ENCODE measurements at places on chromosomes 2 and 18. TPM values are rescaled to one million over a fixed set of nuclear protein-coding genes. Genes with fewer than 3 reads are reported as not detected.

- DNase-seq = no peak
These were observed 67.9 kb downstream of the SLC9A4 start for GRCh38 chr2:102540882-102541281.

DNA sequence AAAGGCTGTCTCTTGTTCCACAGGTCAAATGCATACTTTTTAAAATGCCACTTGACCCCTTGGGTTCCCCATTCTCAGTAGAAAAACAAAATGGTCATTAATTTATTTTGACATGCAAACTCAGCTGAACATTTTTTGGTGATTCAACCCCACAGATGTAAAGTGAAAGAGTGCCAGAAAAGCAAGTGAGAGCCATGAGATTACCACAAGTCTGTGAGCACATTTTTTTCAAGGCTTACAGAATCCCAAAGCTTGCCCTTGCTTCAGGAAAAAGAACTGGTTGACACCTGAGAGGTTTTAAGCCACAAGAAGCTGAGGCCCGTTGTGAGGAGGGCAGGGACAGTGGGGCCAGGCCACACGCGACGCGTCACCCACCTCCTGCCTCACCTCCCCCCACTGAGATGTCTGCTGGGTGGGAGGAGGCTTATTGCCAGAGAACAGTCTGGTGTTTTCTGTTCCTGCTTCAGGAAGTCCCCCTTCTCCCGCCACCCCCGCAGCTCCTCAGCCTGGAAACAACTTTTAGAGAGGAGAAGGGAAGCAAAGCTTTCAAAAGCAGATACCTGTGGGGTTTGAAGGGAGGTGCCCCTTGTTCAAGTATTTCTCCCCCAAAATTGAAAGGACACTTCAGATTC lies 70.4 kb upstream of the CYP1B1 start:
- DNase-seq = no peak

The RGPD3 gene
- 0.03 TPM for total RNA-seq

- DNase-seq = no peak
These were observed 58.6 kb upstream of the ZCCHC2 start for GRCh38 chr18:62464266-62464665.

DNA sequence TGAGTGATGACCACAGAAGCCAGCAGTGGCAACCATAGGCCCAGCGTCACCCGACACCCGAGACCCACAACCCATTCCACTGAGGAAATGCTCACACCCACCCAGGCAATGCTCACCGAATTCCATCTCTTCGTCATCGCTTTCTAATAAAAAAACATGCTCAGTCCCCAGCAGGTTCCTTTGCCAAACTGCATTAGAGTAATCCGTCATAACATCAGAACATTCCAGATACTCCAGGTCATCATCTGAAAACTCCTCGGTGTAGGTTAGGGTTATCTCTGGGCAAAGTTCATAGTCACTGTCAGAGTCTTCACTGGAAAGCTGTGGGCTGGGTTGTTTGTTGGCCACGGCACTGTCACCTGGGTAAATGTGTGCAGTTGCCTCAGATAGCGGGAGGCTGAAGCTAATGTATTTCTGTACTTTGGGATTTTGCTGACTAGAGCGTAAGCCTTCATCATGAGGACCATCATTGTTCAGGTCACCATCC lies 49.3 kb downstream of the ALPK2 start:
- no peak for DNase-seq

DNA sequence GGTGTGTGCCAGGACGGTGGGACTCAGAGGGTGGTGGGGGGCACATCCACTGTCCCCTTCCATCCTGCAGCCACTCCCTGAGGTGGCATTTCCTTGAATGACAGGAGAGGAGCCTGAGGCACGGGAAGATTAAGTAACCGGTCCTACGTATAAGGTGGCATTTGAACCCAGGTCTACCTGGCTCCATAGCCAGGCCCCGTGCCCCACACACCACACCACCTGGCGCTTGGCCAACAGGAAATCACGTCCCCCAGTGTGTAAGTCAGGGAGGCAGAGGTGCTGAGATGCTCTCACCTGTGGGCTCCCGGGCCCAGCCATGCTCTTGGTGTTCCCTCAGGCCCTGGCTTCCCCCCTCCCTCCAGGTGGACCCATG lies 53.7 kb downstream of the HPCAL1 start:
- no peak for DNase-seq

DNA sequence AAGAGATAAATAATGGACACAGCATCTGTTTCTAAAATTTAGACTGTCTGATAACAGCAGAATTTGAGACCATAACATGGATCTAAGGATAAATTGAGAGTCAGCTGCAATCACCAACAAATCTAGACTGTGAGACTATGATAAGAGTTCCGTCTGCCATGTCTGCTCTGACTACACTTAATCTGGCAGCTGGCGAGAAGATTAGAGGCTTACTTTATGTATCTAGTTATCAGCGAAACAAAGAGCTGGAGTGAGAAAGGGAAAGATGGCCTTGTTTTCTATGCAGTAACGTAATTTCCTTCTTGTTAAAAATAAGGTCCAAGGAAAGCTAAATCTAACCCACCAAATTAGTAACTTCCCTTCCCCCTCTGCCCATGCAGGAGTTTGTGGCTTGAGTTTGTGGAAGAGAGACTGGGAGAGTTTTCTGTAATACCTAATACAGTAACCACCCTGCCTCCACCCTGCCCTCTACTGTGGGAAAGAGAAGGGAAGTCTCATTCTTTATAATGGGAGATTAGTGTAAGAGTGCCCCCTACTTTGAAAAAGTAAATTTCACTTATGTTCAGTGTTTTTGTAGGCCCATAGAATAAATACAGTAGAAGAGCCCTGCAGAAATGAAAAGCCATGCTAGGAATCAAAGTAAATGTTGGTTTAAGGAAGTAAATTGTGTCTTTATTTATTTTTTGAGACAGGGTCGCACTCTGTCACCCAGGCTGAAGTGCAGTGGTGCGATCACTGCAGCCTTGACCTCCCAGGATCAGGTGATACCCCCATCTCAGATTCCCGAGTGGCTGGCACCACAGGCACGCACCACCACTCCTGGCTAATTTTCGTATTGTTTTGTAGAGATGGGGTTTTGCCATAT lies 27.5 kb downstream of the EML4 start:
- peak; percentile 62 for DNase-seq

DNA sequence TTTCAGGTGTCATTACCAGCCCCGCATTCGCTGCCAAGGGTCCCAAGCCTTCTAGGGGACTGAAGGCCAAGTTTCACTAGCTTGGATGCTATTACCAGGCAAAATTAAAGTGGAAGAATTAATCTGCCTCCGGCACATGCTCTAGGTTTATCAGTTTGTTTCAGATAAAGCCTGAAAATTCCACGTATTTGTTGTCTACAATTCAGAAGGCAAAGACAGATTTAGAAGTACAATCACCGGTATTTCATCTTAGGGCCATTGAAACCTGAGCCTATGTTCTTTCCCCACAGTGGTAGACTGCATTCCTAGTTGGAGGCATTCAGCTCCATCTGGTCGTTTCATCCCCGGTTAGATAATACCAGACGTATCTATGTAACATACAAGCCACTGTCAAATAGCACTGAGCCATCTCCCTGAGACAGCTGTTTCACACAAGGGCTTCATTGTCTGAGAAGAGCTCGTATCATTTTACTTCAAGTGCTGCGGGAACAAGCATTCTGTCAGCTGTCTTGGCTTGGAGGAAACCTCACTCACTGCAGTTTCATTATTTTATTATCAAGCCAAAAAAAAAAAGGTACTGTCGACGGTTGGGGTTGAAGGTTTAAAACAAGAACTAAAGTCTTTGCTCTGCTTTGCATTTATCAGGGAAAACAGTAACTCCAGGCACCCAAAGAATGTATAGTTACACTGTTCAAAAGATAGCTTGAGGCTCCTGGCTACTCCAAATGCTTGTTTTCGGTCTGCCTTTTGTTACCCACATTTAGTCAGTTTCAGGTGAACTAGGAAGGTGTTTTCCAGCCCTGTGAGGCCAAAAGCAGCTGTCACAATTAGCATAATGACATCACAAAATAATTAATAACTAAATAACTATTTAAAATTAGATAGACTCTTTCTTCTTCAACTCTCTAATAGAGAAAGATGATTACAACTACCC lies 76.7 kb downstream of the TGIF1 start:
- DNase-seq = no peak

DNA sequence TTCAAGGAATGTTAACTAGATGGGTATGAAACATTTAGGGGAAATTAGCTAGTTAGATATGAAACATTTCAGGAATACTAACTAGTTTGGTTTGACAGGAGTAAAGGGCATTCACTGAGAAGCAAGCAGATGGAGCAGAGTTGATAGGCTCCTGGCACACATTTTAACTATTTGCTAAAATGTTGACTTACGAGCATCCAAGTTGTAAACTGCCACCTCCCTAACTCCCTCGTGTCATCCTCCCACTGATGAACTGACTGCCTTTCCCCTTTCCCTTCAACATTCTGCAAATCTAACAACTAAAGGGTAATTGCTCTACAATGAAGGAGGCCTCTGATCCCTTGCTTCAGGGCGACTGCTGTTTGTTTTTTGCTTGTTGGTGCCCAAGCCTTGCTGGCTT lies 580.4 kb upstream of the FAM98A start:
- DNase-seq = no peak

DNA sequence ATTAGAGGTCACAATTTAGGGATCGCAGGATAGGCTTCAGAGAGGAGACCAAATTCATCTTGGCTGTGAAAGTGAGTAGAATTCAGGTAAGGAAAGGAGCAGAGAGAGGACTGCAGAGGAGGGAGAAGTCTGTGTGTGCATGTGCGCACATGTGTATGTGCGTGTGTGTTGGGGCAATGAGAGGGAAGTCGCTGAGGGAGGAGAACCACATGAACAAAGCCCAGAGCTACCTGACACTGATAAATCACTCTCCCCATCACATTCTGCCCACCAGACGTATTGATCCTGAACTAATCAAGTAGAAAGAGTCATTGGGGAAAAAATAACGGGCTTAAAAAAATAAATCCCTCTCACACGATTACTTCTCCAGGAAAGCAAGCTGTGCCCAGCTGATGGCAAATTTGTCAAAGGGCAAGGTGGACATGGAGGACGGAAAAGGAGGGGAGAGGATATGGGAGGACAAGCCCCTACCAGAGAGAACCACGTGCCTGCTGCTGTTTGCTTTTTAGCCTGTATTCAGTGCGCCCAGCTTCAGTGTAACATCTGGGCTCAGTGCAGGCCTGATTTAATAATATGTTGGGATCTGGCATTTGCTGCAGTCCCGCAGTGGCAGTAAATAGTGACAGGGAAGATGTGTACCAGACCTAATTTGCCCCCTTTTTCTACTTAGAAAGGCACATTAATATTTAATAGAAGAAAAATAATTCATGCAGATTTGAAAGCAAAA lies 307.5 kb downstream of the C1D start:
- no peak for DNase-seq

The ITGA4 gene
- total RNA-seq = not detected

The IL36B gene
- not detected for total RNA-seq

GRCh38 chr2:128654408-128654807 lies 335.7 kb upstream of the HS6ST1 start:
- DNase-seq = no peak

The CTAGE1 gene
- not detected for total RNA-seq

- no peak for DNase-seq
These were observed 1.1 kb upstream of the MOB4 start for GRCh38 chr2:197514754-197515153.

DNA sequence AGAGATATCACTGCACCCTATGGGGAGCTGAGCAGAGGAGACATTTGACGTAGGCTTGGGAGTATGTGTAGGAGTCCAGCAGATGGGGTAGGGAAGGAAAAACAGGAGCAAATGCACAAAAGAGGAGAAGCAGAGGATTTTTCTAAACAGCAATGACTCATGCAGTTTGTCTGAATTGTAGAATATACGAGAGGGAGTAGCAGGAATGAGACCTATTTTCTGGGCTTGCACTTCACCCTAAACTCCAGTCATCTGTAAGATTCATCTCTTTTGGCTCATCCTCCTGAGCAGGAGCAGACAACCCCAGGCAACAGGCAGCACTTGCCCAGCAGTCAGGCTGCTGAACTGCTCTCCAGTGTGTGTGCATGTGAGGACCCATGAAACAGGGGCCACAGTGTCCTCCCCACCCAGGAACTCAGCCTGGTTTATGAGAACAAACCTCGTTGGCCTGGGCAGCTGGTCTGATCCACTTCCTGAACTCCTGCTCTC lies 100.2 kb upstream of the CDC42EP3 start:
- no peak for DNase-seq

The EIF2B4 gene
- 31.9 TPM for total RNA-seq

The MC5R gene
- total RNA-seq = 0.47 TPM

- DNase-seq = no peak
These were observed 310.8 kb downstream of the GALR1 start for GRCh38 chr18:77560341-77560992.

The NCKAP5 gene
- 0.03 TPM for total RNA-seq

DNA sequence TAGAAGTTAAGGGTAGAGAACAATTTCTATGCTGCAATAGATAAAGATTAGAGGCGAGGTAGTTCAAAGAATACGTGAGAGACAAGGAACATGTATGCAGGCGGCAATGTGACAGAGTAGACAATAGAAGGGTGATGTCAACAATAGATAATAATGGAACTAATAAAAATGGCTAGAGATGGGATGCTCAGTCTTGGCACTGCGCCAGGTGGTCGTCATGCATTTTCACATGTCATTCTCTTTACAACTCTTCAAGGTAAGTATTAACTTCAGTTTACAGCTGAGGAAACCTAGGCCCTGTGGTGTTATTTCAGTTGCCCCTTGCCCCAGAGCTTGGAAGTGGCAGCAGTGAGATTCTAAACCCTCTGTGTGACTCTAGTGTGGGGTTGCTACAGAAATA lies 890.7 kb upstream of the CELF4 start:
- DNase-seq = no peak

DNA sequence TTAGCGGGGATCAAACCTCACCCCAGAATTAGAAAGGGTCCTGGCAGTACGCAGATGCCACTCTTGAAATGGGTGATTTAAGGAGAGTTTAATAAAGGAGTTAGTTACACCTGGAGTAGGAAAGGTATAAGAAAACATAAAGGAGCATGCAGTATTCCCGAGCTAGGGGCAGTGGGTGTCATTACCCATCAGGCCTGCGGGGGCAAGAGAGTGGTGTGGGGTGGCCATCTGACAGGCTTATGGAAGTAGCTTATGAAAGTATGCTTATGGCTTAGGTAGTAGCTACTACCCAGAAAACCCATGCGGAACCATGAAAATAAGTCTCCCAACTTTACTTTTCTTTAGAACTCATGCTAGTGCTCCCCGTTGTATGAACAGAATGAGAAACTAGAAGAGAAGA lies 568.9 kb upstream of the ACVR2A start:
- DNase-seq = peak; percentile 38
